ENCODE measurements at places on chromosomes 11 and 22.

DNA sequence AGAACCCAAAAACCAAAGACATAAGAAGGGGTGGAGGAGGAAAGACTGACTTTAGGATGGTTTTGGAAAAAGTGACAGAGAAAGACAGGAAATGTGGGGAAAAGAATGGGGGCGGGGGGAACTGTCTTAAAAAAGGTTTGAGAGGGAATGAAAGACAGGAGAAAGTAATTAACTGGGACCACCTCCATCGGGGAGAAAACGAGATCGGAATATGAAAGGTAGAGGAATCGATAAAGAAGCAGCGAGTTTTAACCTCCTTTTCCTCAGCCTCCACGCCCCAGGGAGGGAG is 524 bp downstream of the MTMR2 start:
- no peak for DNase-seq

DNA sequence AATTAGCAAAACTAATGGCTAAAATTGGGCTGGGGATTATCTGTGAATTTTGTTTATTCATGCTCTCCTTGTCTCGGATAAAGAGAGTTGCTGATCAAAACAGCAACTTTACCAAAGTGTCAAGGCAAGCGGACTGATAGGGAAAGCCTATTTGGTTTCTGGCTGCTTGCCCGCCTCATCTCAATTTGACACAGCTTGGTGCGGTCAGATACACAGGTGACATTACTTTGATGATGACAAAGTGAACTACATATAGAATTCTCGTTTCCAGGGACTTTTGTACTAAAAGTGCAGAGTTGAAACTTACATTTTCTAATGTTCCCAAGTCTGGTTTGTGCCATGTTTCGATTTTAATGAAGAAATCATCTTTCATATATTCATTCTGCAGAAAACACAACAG is 22.8 kb downstream of the PITPNB start:
- no peak for DNase-seq

DNA sequence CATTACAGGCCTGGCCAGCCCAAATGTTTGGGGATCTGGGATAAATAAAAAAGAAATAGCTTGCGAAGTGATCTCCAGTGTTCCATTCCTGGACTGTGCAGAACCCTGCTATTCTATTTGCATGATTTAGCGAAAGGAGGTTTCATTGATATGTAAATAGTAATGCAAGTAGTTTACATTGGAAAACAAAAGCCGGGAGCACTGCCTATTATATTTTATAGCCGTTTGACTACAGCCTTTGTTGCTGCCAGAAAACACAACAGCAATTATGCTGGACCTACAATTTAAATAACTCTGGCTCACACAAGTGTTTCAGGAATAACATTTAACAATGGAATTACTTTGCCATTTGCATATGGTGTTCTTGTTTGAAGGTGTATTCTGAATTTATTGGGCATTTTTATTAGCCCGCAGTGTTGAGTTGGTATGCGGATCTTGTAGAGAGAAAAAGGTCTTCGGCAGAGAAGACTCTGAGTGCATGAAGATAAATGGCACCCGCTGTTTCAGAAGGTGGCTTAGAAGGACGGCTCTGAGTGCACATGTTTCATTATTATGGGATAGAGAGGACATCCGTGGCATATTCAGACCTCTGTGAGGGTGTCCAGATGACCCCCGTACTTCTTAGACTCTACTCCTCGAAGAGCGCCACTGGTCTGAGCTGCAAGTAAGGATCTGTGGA is 315.0 kb downstream of the BRD1 start:
- DNase-seq: no peak

DNA sequence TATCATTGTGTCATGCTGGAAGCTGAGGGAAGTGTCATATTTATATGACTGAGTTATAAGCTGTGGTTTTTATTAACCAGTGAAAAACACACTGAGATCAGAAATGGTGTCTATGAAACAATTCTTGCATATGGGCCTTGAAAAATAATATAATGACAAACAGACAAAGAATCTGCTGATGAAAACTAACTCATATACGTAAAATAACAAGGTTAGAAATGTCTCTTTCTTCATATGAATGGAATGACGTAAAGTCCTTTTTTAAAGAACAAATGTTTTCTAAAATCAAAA is 48.8 kb upstream of the PHF21B start:
- DNase-seq: no peak

DNA sequence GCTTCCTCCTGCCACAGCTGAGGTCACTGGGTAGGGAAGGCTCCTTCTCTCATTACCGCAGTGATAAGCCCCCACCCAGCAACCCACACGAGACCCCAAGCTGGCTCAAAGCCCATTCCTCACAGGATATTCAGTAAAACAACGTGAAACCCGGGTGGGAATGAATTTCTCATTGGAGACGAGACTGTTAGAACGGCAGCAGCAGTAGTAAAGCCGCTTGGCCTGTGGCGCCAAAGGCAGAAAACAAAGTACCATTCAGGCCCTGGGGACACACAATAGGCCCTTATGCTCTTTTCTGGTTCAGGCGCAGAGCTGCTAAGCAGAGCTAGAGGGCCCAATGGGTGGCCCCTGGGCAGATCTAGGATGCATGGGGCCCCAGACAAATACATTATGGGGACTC is 45.3 kb downstream of the PC start:
- DNase-seq: no peak

DNA sequence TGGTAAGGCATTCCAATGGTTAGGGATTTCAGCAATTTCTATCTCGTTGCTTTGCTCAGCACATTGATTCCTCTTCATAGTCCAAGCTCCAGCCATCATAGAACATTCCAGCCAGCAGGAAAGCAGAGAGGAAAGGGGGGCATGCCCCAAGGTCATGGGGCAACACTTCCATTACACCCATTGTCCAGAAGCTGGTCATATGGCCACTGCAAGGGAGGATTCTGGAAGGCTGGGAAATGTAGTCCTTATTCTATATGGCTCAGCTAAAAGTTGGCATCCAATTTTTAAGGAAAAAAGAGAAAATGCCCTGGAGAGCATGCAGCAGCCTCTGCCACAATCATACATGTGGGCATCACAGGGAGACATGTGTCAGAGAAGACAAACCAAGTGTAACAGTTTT is 47.1 kb upstream of the RCN1 start:
- no peak for DNase-seq

DNA sequence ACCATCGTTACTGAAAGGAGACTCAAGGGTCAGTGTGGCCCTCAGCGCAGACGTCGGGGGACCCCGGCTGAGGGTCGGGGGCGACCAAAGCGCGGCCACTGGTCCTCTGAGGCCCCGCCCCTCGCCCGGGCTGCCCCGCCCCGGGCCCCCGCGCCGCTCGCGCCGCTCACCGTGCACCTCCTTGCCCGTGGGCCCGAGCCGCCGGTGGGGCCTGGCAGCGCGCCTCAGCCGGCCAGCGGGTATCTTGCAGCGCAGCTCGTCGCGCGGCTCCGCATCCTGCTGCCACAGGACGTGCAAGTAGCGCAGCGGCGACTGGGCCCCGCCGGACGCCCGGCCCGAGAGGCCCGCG is 419 bp downstream of the ANKRD54 start:
- no peak for DNase-seq

DNA sequence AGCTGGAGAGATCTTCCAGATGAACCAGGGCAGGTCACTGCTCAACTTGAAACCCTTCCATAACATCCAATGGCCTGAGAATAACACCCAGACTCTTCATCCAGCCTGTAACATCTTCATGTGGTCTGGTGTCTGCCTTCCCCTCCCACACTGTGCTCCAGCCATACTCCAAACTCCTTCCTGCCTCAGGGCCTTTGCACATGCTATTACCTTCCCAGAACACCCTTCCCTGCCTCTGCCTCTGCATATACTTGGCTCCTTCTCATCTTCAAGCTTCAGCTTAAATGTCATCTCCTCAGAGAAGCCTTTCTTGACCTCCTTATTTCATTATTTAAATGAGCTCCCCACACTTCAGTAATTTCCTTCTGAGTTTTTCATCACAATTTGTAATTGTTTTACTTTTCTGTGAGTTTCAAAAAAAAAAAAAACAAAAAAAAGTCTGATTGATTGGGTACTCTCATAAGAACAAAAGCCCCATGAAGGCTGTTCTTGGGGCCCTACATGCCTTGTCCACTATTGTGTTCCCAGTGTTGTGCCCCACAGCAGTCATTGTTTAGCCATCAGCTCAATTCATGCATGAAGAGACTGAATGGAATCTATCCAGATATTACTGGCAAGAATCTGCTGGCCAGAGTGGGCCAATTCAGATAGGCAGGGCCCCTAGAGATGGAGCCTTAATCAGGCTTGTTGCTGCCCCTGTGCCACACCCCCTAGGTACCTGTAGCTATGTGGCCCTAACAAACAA is 22.1 kb downstream of the LMO1 start:
- no peak for DNase-seq

DNA sequence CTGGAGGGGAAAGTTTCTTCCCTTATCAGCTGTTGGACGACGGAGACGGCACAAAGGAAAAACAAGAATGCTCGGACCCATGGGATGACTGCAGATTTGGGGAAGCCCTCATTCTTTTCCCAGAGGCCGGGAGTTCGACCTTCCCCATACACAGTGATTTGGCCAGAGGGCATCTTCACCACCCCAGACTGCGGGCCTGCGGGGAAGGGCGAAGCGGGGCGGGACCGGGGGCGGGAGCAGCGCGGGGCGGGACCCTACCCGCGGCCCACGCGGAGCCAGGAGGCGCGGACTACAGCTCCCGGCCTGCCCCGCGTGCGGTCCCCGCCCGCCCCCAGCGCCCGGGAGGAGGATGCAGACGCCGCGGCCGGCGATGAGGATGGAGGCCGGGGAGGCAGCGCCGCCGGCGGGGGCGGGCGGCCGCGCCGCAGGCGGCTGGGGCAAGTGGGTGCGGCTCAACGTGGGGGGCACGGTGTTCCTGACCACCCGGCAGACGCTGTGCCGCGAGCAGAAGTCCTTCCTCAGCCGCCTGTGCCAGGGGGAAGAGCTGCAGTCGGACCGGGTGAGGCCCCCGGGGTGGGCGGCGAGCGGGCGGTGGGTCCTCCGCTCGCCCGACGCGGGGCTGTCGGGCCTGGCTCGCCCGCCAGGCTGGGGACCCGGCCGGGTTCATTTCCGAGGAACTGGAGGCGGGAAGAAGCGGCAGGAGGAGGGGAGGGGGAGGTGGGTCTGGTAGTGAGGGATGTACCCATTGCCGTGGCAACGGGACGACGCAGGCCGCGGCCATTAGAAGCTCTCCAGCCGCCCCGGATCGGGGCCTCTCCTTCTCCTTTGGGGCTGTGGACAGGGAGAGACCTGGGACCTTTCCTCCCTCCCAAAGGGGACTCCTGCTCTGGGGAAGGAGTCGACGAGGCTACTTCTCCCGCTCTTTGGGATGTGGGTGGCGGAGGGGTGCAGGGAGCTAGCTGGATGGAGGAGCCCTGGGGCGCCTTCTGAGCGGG is at the start of gene KCTD17:
KCTD17 (plus strand) TSS at position 352 of the 995 bp plus-strand sequence; CDS start at position 371, 19 bp downstream.
- peak; percentile 43 for DNase-seq

- no peak for DNase-seq
Observed at GRCh38 chr22:26548984-26549383, 36.7 kb upstream of the TFIP11 start.

GRCh38 chr22:50548040-50548920 is 2.6 kb downstream of the KLHDC7B start:
- DNase-seq: no peak

DNA sequence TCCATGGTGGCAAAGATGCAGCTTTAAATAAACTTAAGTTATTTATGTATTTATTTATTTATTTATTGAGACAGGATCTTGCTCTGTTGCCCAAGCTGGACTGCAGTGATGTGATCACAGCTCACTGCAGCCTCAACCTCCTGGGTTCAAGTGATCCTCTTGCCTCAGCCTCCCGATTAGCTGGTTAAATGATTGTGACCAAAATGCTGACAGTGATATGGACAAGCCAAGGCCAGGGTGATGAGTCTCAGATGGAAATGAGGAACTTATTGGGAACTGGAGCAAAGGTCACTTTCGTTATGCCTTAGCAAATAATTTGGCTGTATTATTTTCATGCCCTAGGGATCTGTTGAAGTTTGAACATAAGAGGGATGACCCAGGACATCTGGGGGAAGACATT is 9.3 kb upstream of the LRP5 start:
- DNase-seq: no peak

- peak; percentile 15 for DNase-seq
Observed at GRCh38 chr11:36186340-36187175, 102.7 kb downstream of the COMMD9 start.

DNA sequence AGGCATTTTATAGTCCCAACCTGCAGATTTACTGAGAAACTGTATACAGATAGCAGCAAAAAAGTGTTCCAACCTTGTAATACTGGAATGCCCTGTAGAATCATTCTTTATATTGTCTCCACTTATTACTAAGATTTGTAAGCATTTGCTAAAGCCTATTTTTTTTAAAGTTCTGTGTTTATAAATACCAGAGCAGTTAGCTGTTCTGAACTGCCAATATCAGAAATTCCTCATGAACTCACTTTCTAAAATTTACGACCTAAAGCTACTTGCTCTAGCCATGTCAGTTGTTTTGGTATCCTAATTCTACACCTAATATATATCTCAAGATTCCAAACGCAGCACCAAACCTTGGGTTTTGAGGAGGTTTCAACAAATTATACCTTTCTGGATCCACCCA is 103.2 kb downstream of the C11orf65 start:
- peak; percentile 25 for DNase-seq

DNA sequence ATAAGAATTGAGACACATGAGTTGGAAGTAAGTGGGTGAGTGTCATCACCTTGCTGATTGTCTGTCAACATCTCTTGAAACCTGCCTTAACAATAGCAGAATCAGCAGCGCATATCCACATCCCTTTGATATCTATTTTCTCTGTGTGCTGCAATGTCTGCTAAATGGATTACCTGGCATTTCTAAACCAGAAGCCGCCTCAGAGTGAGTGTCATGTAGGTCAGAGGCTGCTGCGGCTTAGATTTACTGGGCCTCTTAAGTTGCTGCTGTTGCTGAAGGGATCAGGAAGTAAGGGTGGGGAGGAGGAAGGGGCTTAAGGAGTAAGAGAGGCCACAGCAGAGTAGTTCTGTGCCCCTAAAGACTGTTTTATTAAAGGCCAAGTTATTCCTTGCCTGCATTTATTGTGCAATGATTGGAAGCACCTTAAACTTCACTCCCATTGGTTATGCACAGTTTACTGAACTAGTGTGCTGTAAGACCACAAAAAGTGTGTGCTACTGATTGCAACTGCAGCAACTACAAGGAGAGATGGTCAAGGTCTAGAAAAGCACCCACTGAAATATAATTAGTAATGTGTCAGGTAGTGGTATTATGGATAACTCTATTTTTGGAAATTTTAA is 29.8 kb upstream of the TMEM41B start:
- no peak for DNase-seq

GRCh38 chr11:120781486-120782120 is 242.3 kb upstream of the TBCEL start:
- no peak for DNase-seq

DNA sequence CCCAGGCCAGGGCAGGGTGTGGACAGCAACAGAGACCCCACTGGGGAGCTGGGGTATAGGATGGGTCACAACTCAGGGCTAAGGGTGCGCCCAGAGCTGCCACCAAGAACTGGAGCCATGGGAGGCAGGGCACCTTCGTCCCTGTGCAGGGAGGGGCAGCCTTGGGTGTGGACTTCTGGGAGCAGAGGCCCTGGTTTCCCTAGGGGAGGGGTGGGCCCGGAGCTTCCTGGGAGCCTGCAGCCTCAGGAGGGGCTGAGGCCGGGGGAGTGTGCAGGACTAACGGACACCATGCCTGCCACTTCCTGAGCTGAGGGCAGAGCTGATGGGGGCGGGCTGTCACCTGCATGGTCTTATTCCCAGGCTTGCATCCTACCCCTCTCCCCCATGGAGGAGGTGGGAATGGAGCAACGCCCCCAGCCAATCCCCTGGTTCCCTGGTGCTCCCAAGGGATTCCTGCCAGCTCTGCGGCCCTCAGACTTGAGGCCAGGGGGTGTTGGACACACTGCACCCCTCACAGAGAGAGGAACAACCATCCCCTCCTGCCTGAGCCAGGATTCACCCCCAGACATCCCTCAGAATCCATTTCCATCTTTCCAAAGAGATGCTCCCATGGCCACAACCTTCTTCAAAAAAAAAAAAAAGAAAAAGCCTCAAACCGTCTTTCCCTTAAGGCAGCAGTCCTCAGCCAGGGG is 225.7 kb downstream of the CTTN start:
- no peak for DNase-seq
